Naive thymus-derived CD8-positive, alpha-beta T cell (primary cell): ENCODE measurements at places on chromosomes 7 and 10. TPM values are rescaled to one million over a fixed set of nuclear protein-coding genes. Genes with fewer than 3 reads are reported as not detected.

The MYH16 gene
- total RNA-seq = not detected

The CYP2E1 gene
- 1.2 TPM for total RNA-seq

The CCDC71L gene
- 15.8 TPM for total RNA-seq

DNA sequence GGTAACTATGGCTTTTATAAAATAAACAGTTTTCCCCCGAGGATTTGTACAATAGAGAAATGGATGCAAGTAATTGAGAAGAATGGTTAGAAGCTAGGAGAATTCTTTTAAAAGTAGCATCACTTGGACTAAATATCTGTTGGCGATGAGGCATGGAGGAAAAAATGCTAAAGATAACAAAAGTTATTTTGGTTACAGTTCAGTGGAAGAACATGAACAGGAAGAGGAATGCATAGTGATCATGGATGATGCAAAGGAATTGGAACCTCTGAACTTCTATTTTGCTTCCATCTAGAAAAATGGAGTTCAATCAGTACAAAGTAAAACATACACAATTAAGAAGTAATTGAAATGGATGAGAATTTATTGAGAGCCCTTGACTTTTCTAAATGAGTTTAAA lies 32.9 kb downstream of the ENTPD1 start:
- no peaks in the 10 kb centered on the region for H3K4me1 ChIP-seq
- no peak overlapping the region for H3K4me3 ChIP-seq
- DNase-seq = no peak

DNA sequence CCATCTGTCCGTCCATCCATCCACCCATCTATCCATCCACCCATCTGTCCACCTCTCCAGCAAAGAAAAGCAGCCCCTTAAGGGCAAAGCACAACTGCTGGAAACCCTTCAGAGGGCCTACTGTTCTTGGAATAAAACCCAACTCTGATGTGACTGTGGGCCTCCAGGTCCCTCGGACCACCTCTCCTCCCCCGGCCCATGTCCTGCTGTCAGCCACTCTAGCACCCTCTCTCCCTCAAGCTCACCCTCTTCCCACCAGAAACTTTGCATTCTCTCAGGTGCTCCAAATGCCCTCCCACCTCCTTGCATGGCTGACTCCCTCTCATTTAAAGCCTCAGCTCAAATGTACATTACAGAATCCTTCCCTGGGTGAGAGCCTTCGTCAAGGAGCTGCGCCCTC lies 110.3 kb downstream of the ARHGAP22 start:
- H3K4me1 ChIP-seq = peaks cover 19% of the 10 kb centered on the region
- peak overlapping the region; percentile 35 for H3K27ac ChIP-seq
- H3K36me3 ChIP-seq = no peaks in the 10 kb centered on the region
- DNase-seq = no peak
- peaks cover 2% of the 10 kb centered on the region for H3K27me3 ChIP-seq
- no peak overlapping the region for H3K4me3 ChIP-seq
